Stimulated activated CD8-positive, alpha-beta memory T cell treated with anti-CD3 and anti-CD28 coated beads, Interleukin-4, amount 100 ng/mL, for 1 hour (primary cell): ENCODE measurements at places on chromosomes 13 and 19.

GRCh38 chr19:49422407-49423070 lies 702 bp downstream of the PTH2 start:
- DNase-seq = no peak

- DNase-seq = no peak
Measured at GRCh38 chr13:31011901-31012654, 79.6 kb downstream of the TEX26 start.

DNA sequence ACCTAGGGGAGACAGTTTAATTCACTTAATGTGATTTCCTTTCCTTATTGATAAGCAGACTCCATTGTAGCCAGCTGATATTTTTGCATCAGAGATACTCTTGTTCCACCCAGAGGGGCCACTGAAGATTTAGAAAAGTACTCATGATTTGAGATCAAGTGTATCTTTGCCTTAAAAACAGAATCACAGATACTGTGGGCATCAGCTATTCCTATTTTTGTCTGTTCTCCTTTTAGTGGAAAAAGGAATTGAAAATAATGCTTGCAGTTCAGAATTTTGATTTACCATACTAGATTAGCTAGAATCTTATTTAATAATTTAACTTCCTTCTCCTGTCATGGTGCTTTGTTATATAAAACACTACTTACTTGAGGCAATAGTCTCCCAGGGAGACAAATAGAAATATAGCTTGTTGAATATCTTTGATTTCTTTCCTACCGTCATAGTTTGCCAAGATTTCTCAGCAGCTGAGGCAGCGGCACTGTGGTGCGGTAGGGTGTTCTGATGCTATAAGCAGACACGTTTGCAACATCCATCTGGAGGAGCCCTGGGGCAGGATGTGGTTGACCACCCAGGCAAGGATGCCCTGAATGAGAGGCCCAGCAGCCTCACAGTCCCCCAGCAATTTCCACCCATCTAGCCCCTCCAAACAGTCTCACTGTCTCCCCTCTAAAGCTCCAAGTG lies 47.0 kb upstream of the RAP2A start:
- DNase-seq = no peak

GRCh38 chr19:56538254-56538760 lies 441 bp upstream of the ZFP28 start:
- peak; percentile 78 for DNase-seq

DNA sequence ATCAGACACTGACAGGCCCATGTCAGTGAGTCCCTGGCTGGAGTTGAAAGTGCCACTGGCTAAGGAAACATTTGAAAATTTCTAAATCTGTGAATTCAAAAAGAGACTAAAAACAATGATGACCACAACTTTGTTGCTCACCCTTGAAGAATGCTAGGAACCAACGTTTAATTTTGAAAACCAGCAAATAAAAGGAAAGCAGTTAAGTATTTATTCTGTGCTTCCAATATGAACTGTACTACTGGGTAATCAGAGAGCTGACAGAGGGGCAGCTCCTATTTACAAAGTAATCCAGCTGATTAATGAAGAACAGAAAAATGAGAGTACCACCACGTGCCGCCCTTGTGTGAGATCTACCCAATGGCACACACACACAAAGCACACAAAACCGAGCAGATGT lies 44.7 kb upstream of the LATS2 start:
- DNase-seq = no peak

GRCh38 chr13:97214921-97215320 lies 7.2 kb upstream of the MBNL2 start:
- DNase-seq = no peak

GRCh38 chr19:35462476-35462953 lies 14.5 kb downstream of the FFAR2 start:
- DNase-seq = no peak

GRCh38 chr19:40907968-40908735 lies 26.1 kb upstream of the CYP2A7 start:
- peak; percentile 45 for DNase-seq

DNA sequence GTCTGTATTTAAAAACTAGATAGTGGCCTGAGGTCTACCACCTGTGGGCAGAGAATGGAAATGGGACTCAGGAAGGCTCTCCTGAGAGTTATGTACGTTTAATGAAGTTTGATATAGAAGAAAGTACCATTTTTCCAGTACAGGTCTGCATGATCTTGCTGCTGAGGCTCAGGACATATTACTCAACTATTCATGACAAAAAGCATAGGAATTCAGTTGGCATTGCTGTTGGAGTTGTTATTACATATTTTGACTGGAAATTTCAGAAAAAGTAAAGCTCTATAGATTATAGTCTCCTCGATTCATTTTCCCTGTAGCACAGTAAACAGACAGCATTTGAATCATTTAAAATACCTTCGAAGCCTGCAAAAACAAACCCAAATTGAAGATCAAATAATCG lies 469.8 kb downstream of the DCT start:
- DNase-seq = no peak

- DNase-seq = no peak
Measured at GRCh38 chr19:41866284-41866683, 6.2 kb downstream of the RPS19 start.

GRCh38 chr19:41537789-41538188 lies 38.2 kb upstream of the CEACAM21 start:
- no peak for DNase-seq

GRCh38 chr19:37969695-37970094 lies 62.7 kb downstream of the SIPA1L3 start:
- DNase-seq = no peak

GRCh38 chr13:77386046-77386445 lies 59.2 kb upstream of the MYCBP2 start:
- DNase-seq = no peak

- no peak for DNase-seq
Measured at GRCh38 chr19:6861683-6862286, 25.6 kb upstream of the ADGRE1 start.

GRCh38 chr13:106145997-106146864 lies 389.2 kb downstream of the EFNB2 start:
- no peak for DNase-seq

GRCh38 chr19:1860821-1861598 lies 2.4 kb downstream of the KLF16 start:
- DNase-seq = no peak

DNA sequence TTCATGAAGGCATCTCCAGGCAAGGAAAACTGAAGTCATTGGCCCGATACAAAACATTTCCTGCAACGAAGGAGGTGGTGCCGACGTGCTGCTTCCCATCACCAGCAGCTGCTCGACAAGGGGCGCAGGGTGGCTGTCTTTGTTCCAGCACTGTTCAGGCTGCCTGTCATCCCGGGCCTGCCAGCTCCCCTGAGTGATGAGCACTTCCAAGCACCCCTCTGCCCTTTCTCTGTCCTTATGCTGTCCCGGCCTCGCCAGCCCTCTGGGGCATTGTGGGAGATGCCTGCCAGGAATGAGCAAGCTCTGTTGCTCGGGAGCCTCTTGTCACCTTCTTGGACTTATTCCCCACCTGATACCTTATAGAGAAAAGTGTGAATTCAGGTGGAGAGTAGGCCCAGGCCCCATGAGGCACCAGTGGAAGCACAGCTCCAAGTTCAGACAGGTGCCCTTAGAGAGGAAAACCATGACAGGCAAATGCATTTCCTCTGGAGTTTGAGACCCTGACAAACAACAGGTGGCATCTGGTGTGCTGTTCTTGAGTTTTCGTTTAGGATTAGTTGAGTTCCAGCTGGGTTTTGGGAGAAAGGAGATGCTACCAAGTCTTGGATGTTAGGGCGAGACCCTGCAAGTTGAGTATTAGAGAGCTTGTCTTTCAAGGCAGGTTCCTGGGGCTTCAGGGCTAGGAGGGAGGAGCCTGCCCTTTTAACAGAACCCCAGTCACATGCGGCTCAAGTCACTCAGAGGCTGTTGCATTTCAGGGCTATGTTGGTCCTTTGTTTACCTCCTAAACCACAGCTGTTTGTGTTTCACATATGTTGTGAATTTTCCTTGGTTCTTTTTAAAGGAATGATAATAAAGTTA lies 21.4 kb downstream of the BBC3 start:
- no peak for DNase-seq

- no peak for DNase-seq
Measured at GRCh38 chr19:40337107-40337506, 11.1 kb downstream of the C19orf47 start.

- no peak for DNase-seq
Measured at GRCh38 chr19:42427313-42427712, at the start of gene LIPE. Gene LIPE, minus strand, starts transcription at chr19:42427388. Its CDS starts 239 bp downstream, at chr19:42427149.

DNA sequence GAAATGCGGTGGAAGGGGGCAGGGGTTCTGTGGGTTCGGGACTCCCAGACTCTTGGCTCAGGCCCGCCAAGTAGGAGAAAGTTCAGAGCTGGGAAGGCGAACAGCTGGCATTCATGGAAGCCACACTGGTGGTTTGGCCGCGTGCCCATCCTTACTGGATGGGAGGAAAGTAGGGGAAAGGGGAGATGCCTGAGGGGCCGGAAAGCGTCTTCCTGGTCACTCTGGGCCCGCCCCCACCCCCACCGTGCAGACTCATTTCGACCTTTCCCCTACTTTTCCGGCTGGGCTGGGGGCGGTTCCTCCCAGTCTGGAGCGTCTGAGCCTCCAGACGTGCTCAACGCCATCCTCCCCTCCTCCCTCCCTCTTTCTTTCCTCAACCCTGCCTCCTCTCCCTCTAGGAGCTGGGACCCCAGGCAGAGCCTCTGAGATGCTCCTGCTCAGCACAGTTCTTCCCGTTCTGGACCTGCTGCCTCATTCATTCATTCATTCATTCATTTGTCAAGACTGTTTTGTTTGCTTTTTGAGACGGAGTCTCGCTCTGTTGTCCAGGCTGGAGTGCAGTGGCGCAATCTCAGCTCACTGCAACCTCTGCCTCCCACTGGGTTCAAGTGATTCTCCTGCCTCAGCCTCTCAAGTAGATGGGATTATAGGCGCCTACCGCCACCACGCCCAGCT lies 3.5 kb downstream of the ANGPTL4 start:
- DNase-seq = no peak

DNA sequence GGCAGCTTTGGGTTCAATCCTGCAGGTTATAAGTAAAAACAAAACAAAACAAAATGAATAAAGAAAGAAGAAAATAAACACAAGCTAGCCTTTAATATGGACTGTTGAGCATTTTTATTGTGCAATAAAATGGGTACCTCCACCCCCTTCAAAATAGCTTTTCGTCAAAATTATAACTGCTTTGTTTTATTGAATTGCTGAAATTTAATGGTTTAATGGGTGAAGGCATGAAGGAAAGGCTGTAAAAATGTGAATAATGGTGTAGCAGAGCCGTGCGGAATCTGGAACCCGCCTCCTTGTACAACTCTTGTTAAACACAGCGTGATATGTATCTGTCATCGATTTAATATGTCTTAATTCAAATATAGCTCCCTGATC lies 2.2 kb upstream of the ZIC5 start:
- DNase-seq = no peak

- DNase-seq = peak; percentile 30
Measured at GRCh38 chr19:21328885-21329605, at the start of gene ZNF708. Gene ZNF708, minus strand, starts transcription at chr19:21329410. Its CDS starts 198 bp downstream, at chr19:21329212.

- DNase-seq = no peak
Measured at GRCh38 chr19:37988758-37989635, 82.0 kb downstream of the SIPA1L3 start.

DNA sequence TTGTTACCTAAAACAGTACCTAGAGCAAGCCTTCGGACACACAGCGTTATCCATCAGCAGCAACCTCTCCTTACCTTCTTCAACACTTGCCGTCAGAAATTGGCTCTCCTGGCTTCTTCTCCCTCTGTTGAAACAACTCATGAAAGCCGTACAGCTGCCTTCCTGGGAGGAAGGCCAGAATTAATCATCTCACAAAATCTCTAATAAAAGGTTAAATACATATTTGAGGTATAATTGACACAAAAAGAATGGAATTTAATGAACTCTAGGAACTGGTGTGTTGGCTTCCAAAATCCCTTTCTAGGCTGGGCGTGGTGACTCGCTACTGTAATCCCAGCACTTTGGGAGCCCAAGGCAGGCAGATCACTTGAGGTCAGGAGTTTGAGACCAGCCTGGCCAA lies 37.3 kb upstream of the GTF2F2 start:
- DNase-seq = no peak

GRCh38 chr19:48735031-48735615 lies 5.3 kb downstream of the RASIP1 start:
- DNase-seq = no peak

DNA sequence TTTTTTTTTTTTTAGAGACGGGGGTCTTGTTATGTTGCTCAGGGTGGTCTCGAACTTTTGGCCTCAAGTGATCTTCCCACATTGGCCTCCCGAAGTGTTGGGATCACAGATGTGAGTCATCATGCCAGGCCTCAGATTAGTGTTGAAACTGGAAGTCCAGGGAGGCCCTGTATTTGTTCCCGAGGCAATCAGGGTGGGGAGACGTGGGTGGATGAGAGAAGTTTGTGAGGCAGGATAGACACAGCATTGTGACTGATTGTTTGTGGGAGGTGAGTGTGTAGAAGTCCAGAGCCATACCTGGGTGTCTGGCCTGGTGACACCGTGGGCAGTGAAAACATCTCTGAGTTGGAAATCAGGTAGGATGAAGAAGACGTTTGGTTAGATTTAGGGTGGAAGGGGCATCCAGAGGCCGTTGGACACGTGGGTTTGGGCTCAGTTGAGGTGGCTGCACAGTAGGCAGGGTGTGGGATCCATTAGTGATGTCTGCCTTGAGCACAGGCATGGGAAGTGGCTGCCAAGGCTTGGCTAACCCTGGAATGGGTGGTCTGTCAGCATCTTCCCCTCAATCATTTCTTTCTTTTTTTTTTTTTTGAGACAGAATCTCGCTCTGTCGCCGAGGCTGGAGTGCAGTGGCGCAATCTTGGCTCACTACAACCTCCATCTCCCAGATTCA lies 12.4 kb downstream of the RTN2 start:
- no peak for DNase-seq

DNA sequence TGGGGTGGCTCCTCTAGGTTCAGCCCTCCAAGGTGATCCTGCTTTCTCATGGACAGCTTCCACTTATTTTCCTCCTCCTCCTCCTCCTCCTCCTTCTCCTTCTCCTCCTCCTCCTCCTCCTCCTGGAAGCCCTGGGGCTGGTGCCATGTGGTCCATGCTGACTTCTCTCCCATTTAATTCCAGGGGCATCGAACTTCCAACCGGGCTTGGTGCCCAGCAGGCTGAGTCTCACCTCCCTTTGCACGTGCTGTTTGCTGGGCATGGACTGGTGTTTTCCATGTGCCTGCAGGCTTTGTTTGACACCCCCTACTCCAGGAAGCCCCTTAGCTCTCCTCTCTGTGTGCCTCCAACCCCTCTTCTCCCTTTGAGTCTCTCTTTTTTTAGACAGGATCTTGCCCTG lies 3.7 kb downstream of the MAST3 start:
- DNase-seq = no peak

DNA sequence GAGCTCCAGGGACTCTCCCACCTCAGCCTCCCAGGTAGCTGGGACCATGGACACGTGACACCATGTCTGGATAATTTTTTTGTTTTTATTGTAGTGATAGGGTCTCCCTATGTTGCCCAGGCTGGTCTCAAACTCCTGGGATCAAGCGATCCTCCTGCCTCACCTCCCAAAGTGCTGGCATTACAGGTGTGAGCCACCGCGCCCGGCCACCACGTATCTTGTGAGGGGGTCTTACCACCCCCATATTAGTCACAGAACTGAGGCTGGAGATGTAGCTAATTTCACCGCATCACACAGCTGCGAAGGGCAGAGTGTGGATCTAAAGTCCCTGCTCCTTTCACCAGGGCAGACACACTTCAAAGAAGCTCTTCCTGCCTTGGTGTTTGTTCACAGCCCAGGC lies 211.8 kb upstream of the SOX1 start:
- DNase-seq = no peak
